CD4-positive, alpha-beta T cell treated with Interleukin-2 at 100 ng/mL for 4 hours (primary cell): ENCODE measurements at places on chromosomes 13 and 19.

GRCh38 chr13:90281709-90282108 is 1065.8 kb upstream of the MIR17HG start:
- no peak for DNase-seq

DNA sequence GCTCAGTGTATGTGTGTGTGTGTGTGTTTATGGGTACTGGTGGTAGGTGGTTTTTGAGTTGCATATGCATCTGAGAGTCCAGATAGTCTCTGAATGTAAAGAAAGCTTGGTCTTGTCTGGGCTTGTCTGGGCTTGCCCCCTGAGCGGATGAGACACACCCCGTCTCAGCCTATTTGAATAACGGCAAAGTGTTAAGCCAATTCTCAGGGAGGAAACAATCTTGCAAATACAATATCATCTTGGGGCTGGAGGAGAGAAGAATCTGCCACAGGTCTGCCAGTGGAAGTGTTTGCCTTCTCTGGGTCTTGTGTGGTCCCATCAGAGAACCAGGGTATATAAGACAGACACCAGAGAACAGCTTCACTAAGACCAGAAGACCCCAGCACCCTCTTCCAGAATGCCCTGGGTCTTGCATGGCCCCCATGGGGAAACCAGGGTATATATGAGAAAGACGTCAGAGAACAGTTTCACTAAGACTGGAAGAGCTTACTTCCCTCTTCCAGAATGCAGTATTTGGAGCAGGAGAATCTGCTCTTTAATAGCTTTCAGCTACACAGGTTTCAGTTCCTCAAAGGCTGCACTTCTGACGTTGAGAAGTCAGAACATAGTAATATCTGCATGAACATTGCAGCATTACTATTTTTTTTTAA is 13.3 kb downstream of the CD70 start:
- peak; percentile 29 for DNase-seq

- DNase-seq, result no peak
Measured at GRCh38 chr13:109734002-109734785, 52.2 kb downstream of the IRS2 start.

DNA sequence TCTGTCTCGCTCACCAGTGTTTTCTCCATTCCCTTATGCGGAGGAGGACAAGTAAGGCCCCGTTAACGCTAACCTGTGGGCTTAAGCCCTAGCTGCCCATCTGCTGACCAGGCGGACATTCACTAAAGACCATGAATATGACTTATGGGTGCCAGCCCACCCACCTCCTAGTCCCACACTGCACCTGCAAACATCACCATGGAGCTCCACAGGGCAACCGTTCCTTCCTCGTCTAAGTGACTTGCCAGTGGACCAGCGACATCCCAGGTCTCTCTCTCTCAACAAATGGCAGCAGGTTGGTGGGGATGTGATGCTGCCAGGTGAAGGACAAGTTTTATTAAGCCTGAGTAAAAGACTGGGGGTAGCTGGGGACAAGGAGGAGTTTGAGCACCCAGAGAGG is 55.2 kb downstream of the CCDC70 start:
- DNase-seq, result no peak

GRCh38 chr13:42007844-42008243 is 40.6 kb upstream of the DGKH start:
- DNase-seq, result no peak

DNA sequence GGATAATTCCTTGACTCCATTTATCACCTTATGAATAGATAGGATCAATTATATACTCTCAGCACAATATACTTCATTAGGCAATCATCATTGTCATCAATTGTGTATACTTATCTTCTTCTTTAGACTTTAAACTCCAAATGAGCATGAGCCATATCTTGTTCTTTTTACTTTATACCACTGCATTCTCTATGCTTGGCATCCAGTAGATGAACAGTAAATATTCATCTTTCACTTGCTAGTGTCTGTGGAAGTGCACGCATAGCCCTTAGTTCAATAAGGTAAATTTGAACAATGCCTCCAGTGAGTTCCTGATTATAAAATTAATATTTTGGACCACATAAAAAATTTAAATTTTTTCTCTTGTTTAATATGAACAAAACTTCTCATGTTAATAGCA is 172.3 kb upstream of the SPRY2 start:
- DNase-seq, result no peak

DNA sequence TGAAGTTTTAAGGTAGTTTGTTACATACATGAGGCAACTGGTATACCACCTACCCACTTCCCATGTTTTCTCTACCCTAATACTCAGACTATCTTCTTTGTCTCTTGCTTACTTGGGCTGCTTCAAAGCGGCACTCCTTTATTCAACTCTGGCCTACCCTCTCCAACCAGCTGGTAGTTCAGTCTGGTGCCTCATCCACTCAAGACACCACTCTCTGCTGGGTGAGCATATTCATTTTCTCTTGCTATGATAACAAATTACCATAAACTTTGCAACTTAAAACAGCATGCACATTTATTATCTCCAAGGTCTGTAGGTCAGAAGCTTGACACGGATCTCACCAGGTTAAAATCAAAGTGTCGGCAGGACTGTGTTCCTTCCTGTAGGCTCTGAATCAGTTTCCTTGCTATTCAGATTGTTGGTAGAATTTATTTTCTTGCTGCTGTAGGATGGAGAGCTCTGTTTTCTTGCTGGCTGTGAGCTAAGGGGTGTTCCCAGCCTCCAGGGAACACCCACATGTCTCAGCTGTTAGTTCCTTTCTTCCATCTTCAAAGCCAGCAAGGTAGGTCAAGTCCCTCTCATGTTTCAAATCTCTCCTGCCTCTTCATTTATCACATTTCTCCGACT is 666.0 kb downstream of the DIAPH3 start:
- DNase-seq, result no peak

DNA sequence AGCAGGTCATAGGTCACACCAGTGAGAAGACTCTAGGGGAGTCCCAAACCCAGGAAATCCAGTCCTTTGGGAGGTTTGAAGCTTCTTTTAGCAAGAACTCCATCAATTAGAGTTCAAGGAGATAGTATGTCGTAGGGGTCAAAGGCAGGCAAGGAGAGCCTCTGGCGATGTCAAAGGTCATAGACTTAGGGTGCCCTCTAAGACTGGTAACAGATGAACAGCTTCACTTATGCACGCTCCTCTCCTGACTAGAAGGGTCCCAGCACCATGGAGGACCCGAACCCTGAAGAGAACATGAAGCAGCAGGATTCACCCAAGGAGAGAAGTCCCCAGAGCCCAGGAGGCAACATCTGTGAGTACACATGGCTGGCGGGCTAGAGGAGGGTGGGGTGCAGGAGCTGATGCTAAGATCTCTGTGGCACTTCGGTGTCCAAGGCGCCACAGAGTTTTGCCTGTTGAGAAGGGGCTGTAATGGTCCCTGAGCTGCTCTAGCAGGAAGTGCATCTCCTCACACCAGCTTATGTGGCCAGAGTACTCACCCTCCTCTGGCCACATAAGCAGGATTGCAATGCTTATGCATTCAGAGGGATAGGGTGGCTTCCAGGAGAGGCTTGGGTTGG is 557 bp downstream of the ZNF576 start:
- no peak for DNase-seq

DNA sequence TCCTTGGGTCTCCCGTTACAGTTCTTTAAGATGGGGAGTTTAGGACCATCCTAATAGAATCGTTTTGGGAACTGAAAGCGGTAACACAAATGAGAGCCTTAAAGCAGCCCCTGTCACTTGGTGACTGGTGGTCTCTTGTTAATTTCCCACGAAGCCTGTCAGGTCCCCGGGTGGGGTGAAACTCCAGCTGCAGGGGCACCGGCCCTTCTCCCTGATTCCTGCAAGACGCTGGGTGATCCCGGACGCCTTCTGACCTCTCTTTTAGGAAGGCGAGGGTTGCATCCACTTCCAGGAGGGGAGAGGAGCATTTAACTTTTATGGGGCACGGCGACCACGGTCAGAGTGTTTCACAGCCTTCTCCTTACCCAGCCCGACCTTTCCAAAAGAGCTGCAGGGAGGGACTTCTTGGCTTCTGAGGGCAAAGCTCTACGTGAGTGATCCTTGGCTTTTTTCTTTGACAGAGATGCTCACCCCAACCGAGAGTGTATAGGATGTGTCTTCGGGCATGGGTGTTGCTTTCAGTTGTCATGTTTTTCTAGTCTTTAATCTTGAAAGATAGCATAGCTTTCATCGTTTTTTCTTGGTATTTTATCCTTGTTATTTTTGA is 688 bp downstream of the ZNF225 start:
- DNase-seq, result no peak

- no peak for DNase-seq
Measured at GRCh38 chr19:51916167-51916566, 11.1 kb upstream of the ZNF613 start.

GRCh38 chr13:21316376-21316775 is 139.9 kb downstream of the MRPL57 start:
- no peak for DNase-seq

GRCh38 chr13:31805841-31806240 is 66.5 kb downstream of the RXFP2 start:
- no peak for DNase-seq

GRCh38 chr19:43739439-43740235 is 15.1 kb downstream of the SMG9 start:
- DNase-seq, result no peak

DNA sequence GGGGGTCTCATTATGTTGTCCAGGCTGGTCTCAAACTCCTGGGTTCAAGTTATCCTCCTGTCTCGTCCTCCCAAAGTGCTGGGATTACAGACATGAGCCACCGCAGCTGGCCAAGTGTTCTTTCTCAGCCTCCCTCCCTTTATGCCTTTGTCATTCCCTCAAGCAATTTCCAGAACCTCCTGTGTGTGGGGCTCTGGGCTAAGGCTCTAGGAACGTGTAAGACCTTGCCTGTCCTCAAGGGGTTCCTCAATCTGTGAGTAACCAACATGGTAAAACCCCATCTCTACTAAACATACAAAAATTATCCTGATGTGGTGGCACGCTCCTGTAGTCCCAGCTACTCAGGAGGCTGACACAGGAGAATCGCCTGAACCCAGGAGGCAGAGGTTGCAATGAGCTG is 15.5 kb upstream of the SPACA4 start:
- no peak for DNase-seq

- DNase-seq, result no peak
Measured at GRCh38 chr19:7376151-7376852, 27.6 kb downstream of the ARHGEF18 start.

DNA sequence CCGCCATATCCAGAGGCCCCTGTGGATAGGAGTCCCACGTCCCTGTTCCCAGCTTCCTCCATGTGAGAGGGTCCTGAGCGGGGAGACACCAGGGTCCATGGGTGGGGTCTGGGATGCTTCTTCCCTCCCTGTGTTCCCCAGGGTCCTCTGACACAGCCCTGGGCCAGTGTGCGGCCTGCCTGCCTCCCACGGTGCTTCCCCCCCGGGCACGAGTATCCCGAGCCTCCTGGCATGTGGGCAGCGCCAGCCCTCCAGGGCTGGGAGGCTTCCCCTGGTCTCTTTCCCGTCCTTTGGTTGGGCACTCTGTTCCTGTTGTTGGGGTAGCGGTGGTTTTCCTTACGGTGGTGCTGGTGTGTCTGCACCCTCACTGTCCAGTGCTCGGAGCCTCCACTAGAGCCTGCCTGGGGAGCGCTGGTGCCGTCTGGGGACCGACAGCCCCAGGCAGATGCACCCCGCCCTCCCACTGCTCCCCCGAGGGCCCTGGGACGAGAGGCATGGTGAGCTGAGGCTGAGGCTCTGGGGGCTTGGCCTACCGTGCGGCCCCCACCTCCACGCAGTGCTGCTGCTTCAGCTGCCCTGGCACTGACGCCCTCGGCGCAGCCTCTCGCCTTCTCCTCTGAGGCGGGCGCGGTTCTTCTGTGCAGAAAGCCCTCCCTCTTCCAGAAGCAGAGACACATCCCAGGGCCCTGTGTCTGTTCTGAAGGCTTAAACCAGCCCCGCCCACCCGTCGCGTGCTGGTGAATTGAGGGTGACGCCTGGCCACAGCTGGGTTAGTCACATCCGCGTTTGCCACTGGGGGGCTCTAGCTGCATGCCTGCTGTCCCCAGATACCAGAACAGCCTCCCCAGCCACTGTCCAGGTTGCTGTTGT is 27.9 kb downstream of the PLEKHJ1 start:
- DNase-seq, result peak; percentile 20

- no peak for DNase-seq
Measured at GRCh38 chr13:41680900-41681299, 223.6 kb downstream of the RGCC start.

DNA sequence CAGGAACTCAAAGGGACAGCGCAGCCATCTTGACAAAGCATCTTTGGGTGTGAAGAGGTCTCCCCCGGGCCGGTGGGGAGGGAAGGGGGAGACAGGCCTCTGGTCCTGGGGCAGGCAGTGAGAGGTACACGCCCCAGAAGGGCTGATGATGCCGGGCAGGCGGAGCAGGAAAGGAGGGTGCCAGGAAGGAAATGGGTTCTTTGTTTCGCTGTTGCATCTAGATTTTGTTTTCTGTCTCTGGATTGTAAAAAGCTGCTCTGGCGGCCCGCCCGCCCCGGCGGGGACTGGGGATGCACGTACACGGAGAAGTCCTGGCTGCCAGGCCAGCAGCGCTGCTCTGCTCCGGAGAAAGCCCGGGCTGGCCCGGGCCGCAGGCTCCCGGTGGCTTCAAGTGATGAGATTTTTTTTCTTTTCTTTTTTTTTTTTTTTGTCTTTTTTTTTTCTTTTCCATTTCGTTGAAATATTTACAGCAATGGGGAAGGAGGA is 13.2 kb upstream of the ASF1B start:
- peak; percentile 62 for DNase-seq

GRCh38 chr13:94516456-94516855 is 37.0 kb upstream of the DCT start:
- DNase-seq, result no peak

- DNase-seq, result no peak
Measured at GRCh38 chr19:49395581-49396407, 7.7 kb downstream of the KASH5 start.

- DNase-seq, result peak; percentile 43
Measured at GRCh38 chr13:19782049-19782726, 557 bp downstream of the PSPC1 start.

DNA sequence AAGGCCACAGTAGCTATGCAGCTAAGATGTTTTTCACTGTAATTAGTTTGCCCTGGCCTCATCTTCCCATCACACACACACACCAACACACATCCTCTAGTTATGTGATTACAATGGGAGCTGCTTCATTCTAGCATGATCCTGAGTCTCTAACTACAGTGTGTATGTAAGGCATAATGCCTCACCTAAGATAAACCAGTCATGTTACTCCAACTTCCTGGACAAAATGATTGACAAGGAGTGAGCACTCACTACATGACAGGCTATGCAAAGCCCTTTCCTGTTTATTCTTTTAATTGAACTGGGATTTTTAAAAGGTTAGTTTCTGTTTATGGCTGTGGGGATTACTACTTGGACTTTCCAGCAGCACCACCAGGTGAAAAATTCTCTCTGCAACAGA is 400.8 kb upstream of the ATXN8OS start:
- DNase-seq, result no peak

- DNase-seq, result peak; percentile 3
Measured at GRCh38 chr13:101706651-101707050, 254.2 kb downstream of the ITGBL1 start.

GRCh38 chr19:15563325-15563794 is 51.7 kb upstream of the CYP4F8 start:
- no peak for DNase-seq

- no peak for DNase-seq
Measured at GRCh38 chr13:40094056-40094455, 438.6 kb downstream of the COG6 start.

GRCh38 chr19:45874620-45874966 is 10.5 kb downstream of the FOXA3 start:
- DNase-seq, result no peak

- no peak for DNase-seq
Measured at GRCh38 chr13:45292176-45292575, 48.8 kb downstream of the TPT1 start.

GRCh38 chr13:44576351-44577235 is 463 bp upstream of the TSC22D1 start:
- DNase-seq, result peak; percentile 24
